ENCODE measurements at places on chromosomes 16 and 17. TPM values are rescaled to one million over a fixed set of nuclear protein-coding genes. Genes with fewer than 3 reads are reported as not detected.
A peak's percentile ranks its signal among the peaks of the same experiment; 100 is the strongest.

CLDN7 gene
- 5.4 TPM for total RNA-seq

CHCT1 gene
- not detected for total RNA-seq

SOCS1 gene
- 7.2 TPM for total RNA-seq

EDC4 gene
- 36.7 TPM for total RNA-seq

CHD9NB gene
- 3.6 TPM for total RNA-seq

CRHR1 gene
- 0.39 TPM for total RNA-seq

GRCh38 chr16:88522276-88522949, 47.8 kb upstream of the ZC3H18 start:
- no peak for DNase-seq

GRCh38 chr17:73639932-73640331, 4.3 kb downstream of the SDK2 start:
- DNase-seq: no peak

- no peak for DNase-seq
These were observed 8.0 kb upstream of the MYH2 start for GRCh38 chr17:10557422-10557821.

DNA sequence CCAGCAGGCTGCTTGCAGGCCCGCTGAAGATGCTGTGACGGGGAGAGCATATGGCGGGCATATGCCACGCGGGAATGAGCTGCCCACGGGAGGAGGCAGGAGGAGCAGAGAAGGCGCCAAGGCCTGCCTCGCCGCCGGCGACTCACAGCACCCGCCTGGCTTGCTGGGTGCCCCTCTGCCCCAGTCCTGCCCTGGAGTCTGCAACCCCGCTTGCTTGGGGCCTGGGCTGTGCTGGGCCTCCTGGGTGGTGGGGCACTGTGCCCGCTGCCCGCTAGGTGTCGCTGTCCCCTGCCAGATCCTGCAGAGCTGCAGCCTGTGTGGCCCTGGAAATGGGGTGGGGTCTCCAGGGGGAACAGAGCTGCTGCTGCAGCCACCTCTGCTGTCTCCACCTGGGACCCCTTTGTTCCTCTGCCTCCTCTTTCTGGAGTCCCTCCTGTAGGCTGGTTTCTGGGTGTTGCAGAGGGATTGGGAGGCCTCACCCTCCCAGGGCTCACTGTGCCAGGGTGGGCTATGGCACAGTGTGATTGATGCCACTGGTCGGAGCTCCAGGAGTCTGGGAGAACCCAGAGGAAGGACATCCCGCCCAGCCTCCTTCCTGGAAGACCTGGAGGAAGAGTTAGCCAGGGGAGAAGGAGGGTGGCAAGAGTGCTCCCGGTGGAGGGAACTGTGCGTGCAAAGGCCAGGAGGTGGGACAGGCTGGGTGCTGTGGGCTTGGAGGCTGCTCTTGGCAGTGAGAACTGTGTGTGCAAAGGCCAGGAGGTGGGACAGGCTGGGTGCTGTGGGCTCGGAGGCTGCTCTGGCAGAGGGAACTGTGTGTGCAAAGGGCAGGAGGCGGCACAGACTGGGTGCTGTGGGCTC, 141.0 kb upstream of the CIBAR2 start:
- no peak for DNase-seq

DNA sequence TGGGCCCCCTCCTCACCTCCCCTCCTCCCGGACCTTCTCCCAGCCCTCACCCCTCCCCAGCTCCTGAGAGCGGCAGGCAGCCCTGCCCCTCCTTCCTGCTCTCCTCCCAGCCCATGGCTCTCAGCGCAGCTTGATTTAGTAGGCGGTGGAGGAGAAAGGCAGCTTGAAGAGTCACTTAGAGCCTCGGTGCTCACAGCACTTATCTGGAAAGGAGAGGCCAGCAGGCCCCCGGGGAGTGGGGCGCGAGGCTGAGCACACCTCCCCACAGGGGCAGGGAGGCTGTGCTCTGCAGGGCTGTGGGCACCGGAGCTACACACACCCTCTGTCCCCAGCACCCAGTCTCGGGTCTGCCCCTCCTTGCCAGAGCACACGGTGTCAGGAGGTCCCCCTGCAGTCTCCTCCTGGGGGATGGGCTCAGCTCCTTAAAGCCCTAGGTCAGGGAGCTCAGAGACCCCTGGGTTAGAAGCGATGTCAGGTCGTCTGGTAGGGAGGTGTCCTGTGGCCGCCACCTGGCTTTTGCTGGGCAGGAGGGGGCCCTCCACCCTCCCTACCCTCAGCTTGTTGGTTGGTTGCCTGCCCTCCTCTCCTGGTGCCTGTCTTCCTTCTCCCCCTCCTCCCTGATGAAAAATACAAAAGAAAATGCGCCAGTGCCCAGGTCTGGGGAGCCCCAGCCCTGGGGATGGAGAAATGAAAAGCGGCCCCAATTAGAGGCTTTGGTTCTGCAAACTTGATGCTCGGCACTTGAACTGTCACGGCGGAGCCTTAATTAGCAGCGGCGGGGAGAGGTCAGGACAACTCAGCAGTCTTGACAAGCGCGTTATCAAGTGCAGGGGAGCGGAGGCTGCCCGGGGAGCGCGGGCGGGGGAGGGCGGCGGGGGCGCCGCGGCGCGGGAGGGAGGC, 151.1 kb upstream of the GSE1 start:
- no peak for DNase-seq

- DNase-seq: no peak
These were observed 484 bp downstream of the FZD2 start for GRCh38 chr17:44557651-44558285.

DNA sequence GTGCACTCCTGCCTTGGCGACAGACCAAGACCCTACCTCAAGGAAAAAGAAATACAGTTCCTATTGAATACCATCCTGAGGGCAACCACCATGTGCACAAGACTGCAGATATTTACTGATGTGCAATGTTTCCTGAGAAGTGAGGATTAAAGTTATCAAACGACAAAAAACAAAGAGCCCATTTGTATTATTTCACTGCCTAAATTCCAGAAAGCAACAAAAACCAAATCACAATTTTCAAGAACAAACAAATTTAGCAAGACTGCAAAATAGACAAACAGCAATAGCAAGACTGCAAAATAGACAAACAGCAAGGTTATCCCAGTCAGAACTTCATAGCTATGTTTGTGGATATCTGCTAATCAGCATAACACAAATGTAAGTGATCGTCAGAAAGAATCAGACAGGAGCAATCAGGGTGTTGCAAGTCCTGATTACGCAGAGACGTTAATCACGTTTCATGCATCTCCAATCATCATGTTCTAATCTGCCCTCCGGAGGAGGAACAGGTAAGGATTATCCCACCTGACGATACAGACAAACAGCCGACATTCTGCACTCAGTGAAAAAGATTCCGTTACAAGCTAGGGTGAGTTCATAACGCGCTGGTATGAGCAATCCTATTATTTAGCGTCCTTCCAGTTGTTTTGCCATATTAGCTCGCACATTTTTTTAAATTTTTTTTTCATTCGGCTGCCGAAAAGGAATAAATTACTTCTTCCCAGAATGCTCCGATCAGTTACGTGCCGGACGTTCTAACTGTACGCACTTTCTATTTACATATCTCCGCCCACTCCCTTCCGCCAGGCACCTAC, 2.9 kb downstream of the TMEM107 start:
- DNase-seq: peak; percentile 97

- no peak for DNase-seq
These were observed 1.3 kb downstream of the CNGB1 start for GRCh38 chr16:57969451-57970123.

DNA sequence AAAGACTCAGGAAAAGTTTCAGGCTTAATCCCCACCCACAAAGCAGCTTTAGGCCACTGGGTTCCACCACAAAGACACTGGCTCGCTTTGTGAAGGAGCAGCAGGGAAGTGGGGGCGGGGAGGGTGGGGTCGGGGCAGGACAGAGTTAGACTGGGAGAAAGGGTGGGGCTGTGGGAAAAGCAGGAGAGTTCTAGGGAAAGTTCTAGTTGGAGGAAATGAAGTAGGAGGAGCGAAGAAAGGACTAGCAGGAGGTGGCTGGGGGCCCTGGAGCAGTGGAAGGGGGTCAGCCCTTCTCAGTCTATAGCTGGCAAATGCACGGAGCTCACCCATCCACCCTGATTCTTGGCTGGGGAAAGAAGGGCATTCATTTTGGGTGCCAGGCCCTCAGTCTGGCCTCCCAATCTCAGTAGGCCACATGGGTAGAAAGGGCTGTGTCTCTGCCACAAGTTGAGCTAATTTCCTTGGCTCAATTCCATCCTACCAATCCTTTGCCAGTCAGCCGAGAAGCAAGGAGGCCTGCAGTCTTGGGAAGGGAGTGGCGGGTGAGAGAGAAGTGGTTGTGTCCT, 4.6 kb downstream of the INPP5K start:
- no peak for DNase-seq

GRCh38 chr17:56099649-56100048, 53.6 kb upstream of the ANKFN1 start:
- DNase-seq: no peak

- no peak for DNase-seq
These were observed 47.4 kb downstream of the RBFOX3 start for GRCh38 chr17:79563237-79564013.

DNA sequence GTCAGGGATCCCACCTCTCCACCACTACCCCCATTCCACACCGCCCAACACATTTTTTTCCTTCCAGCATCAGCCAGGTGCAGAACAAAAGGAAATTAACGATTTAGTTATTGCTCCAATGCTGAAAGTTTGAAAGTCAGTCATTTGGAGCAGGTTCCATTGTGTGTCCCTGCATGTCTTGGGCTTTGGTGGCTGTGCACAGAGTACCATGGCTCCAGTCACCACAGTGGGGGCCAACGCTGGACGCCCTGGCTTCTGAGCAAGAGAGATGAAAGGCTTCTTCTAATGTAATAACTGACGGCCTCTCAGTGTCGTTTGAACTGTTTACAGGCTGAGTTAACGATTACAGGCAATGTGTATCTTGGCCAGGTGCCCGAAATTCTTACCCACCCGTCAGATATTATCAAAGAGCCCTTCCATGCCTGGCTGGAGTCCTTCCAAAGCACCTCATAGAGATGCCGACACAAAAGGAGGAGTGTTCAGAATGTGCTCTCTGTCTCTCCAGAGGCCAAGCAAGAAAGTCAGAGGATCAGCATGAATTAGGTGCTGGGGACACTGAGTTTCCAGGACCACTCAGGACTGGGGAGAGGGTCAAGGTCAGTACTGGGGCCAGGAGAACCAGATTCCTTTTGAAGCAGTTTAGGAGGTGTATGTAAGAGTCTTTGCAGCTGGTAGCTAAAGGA, 25.9 kb downstream of the RNF43 start:
- no peak for DNase-seq

- DNase-seq: peak; percentile 100
These were observed at the start of gene STAT3 for GRCh38 chr17:42388381-42389134. TSS of gene STAT3 (minus strand) at chr17:42388442. CDS start at chr17:42348516, 39,926 bp downstream.

Measured in skin of body (tissue), 3 donors.